H1 (cell line): ENCODE measurements at places on chromosomes 7 and 10.

DNA sequence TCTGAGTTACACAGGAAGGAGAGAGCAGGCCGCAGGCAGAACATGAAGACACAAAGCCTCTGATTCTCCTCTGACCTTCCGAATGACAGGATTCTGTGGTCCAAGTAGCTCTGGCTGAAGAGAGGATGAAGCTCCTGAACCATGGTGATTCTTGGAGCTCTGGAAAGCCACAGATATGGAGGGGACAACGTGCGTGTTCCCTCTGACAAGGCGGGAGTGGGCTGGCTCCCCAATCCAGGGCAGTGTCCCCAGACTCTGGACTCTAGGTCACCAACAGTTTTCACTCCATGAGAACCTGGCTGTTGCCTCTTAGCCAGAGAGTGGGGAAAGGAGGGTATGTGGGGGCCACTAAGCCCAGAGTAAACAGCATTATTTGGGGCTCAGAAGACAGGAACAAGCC lies 7.4 kb upstream of the TRPV6 start:
- peaks cover 2% of the 10 kb centered on the region; the same call in 1 of the 2 replicates for H3K4me1 ChIP-seq
- H3K27ac ChIP-seq = no peak overlapping the region
- no peak overlapping the region for H3K4me3 ChIP-seq
- H3K27me3 ChIP-seq = no peaks in the 10 kb centered on the region
- no peak for DNase-seq
- H3K36me3 ChIP-seq = no peaks in the 10 kb centered on the region

DNA sequence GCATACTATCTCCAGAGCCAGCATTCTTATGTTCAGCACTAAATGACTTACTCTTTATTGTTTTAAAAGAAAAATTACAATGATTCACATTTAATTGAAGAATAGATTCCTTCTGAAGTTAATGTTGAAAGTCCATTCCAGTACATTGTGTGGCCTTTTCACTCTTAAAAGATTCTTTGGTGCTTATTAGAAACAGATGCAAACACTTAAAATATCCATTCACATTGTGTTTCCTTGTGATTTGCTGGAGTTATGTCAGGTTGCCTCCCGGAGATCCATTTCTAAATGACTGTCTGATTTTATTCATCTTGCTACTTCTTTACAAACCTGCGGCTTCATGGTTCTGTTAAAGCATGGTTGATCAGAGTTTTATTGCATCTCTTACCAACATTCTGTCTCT lies 152.8 kb downstream of the FOXP2 start:
- H3K4me1 ChIP-seq = no peaks in the 10 kb centered on the region
- DNase-seq = no peak
- H3K36me3 ChIP-seq = no peaks in the 10 kb centered on the region
- H3K4me3 ChIP-seq = no peak overlapping the region
- no peaks in the 10 kb centered on the region for H3K27me3 ChIP-seq

GRCh38 chr10:33832124-33832787 lies 497.8 kb upstream of the NRP1 start:
- H3K4me1 ChIP-seq = no peaks in the 10 kb centered on the region
- DNase-seq = no peak
- H3K4me3 ChIP-seq = no peak overlapping the region
- no peak overlapping the region for H3K27ac ChIP-seq

DNA sequence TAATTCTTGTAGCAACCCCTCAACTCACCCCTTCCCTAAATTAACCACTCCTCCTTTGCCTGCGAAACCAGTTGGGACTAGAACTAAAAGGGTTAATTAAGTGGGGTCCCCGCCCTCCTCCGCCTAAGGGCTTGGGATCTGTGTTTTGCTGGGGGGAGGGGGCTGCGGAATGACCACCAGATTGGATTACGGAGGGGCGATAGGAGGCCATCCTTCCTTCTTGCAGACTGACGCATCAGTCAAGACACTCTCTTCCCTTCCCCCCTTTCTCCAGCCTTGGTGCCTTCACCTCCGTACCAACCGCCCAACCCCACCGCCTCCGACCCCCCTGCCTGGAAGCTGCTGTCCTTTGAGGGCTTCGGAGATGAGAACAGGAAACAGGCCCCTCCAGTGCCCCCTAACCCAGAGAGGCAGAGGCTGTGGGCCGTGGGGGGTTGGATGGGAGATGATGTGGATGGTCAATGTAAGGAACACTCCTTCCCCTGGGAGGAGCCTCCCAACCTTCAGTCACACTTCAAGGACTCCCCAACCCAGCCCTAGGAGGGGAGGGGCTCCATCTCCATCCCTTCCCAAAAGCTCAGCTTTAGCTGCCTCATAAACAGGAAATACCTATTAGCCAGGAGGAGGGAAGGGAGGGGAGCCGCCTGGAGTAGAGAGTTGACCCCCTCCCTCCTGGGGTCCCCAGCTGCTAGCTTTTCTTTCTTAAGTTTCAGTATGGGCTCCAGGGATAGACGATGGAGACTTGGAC lies 997 bp upstream of the LDB1 start:
- peak overlapping the region; percentile 85 for H3K27ac ChIP-seq
- H3K27me3 ChIP-seq = no peaks in the 10 kb centered on the region
- peak; percentile 89 for DNase-seq
- no peaks in the 10 kb centered on the region for H3K36me3 ChIP-seq
- H3K4me1 ChIP-seq = peaks cover 42% of the 10 kb centered on the region
- H3K4me3 ChIP-seq = peak overlapping the region; percentile 83

GRCh38 chr7:154859747-154860620 lies 142.9 kb downstream of the PAXIP1 start:
- no peak for DNase-seq
- no peaks in the 10 kb centered on the region; the same call in 1 of the 2 replicates for H3K27me3 ChIP-seq
- H3K4me1 ChIP-seq = no peaks in the 10 kb centered on the region
- H3K36me3 ChIP-seq = no peaks in the 10 kb centered on the region

DNA sequence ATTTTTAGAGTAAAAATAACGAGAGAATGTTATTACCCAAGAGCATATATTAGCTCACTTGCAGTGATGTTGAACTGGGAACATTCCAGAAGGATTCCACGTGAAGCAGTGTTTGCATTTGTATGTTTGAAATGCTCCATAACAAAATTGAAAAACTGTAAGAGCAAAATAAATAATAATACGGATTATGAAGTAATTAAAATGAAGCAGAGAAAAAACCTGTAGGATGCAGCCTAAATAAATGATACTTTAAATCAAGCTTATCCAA lies 203.3 kb downstream of the BAMBI start:
- H3K27ac ChIP-seq = no peak overlapping the region
- no peaks in the 10 kb centered on the region for H3K36me3 ChIP-seq
- H3K27me3 ChIP-seq = no peaks in the 10 kb centered on the region
- peaks cover 4% of the 10 kb centered on the region for H3K4me1 ChIP-seq

GRCh38 chr7:150800581-150801241 lies at the start of gene TMEM176A:
TMEM176A (plus strand) TSS chr7:150800769; CDS start chr7:150801551, 782 bp downstream.
- H3K36me3 ChIP-seq = no peaks in the 10 kb centered on the region
- H3K27me3 ChIP-seq = peaks cover 45% of the 10 kb centered on the region
- peaks cover 9% of the 10 kb centered on the region for H3K4me1 ChIP-seq
- peak within 1 kb of the TSS; percentile 66 for H3K4me3 ChIP-seq
- DNase-seq = peak; percentile 64

GRCh38 chr10:69087590-69088470 lies at the start of gene SRGN:
SRGN (plus strand) TSS chr10:69088103; CDS start chr10:69088158, 55 bp downstream.
- H3K27me3 ChIP-seq = no peaks in the 10 kb centered on the region
- DNase-seq = no peak
- peaks cover 4% of the 10 kb centered on the region for H3K4me1 ChIP-seq
- no peaks in the 10 kb centered on the region for H3K36me3 ChIP-seq
- H3K27ac ChIP-seq = no peak within 1 kb of the TSS

DNA sequence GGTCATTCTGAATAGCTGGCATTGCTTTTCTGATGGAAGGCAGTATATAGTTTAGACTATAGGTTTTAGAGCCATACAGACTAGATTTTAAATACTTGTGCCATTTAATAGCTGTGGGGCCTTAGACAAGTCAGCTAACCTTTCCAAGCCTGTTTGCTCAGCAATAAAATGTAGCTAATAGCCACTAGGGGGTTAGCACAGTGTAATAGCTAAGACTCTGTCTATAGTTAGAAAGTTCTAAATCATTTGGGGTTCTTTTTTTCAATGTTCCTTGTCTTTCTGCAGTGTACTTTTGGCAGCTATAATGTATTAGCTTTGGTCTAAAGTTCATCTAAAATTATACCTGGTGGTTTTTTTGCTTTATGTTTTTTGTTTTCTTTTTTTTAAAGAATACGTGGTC lies 7.5 kb upstream of the KIFBP start:
- peaks cover 33% of the 10 kb centered on the region for H3K36me3 ChIP-seq
- H3K4me3 ChIP-seq = no peak overlapping the region
- H3K27ac ChIP-seq = no peak overlapping the region

GRCh38 chr7:17598846-17599245 lies 300.4 kb downstream of the AHR start:
- no peaks in the 10 kb centered on the region for H3K27me3 ChIP-seq
- H3K27ac ChIP-seq = no peak overlapping the region
- no peaks in the 10 kb centered on the region for H3K4me1 ChIP-seq
- H3K4me3 ChIP-seq = no peak overlapping the region

DNA sequence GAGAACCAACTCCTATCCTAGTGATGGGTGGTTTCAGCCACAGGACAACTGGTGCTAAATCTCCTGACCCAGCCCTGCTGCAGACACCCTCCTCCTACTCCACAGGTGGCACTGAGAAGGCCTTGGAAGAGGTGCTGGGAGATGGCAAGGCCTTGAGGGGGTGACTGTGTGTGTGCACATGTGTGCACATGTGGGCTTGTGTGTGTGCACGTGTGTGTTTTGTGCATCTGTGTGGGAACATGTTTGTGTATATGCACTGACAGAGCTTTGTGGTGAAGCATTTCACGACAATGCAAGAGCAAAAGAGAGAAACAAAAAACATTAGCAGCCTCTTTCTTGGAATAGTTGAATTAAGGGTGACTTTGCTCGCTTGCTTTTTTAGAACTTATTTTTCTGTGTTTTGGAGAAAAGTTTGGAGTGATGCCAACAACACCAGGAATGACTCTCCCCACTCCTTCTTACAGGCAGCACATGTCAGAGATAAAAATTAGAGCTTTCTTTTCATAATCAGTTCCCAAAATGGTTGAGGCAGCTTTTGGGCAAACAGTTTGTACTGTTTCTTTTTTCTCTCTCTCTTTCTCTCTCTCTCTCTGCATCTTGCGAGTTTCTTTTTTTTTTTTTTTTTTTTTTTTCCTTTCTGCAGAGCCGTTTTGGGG lies 69.5 kb downstream of the SEC61G start:
- H3K4me3 ChIP-seq = no peak overlapping the region
- no peak for DNase-seq
- H3K27ac ChIP-seq = no peak overlapping the region
- no peaks in the 10 kb centered on the region for H3K4me1 ChIP-seq
- H3K27me3 ChIP-seq = no peaks in the 10 kb centered on the region
- no peaks in the 10 kb centered on the region for H3K36me3 ChIP-seq

DNA sequence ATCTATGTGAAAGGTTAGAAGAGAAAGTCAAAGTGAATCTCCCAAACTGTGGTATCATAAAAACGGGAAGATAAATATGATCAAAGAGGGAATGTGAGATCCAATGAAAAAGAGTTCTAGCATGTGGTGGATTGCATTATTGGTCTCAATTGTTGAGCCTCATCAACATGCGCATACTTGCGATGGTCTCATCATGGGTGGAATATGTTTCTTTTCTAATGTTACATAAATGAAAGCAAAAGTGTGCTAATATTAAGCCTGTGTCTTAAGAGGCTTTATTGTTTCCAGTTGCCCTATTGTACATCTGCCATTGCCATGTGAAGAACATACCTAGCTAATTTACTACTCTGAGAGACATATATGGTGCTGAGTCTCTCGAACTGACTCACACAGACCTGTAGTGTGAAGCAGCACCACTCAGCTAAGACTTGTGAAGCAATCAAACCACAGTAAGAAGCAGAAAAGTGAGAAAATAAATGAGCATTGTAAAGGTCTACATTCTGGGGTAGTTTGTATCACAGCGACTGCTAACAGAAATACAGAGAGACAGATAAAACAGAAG lies 645.5 kb upstream of the PCDH15 start:
- no peaks in the 10 kb centered on the region for H3K36me3 ChIP-seq
- no peak overlapping the region for H3K27ac ChIP-seq
- H3K4me3 ChIP-seq = no peak overlapping the region
- no peak for DNase-seq
- H3K27me3 ChIP-seq = no peaks in the 10 kb centered on the region

DNA sequence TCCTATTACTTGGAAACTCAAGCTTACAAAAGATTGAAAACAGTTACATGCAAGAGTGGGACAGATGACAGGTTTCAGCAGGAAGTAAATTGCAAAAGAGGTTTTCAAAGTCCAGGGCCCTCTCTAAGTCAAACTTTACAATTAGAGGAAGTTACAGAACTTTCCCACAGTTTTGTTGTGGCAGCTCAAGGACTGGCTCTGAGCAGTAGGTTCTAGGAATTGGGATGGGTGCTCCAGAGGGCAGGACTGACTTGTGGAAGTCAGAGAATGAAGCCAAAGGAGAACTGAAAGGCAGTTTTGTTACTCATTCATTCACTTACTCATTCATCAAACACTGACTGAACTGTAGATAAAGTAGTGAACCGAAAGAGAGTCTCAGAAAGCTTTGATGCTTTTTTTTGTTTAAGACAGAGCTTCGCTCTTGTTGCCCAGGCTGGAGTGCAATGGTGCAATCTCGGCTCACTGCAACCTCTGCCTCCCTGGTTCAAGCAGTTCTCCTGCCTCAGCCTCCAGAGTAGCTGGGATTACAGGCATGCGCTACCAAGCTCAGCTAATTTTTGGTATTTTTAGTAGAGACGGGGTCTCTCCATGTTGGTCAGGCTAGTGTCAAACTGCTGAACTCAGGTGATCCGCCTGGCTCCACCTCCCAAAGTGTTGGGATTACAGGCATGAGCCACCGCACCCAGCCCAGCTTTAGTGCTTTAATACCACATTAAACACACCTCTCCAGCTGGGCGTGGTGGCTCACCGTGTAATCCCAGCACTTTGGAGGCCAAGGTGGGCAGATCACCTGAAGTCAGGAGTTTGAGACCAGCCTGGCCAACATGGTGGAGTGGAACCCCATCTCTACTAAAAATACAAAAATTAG lies 66.8 kb upstream of the CCNJ start:
- H3K27me3 ChIP-seq = no peaks in the 10 kb centered on the region
- H3K4me1 ChIP-seq = no peaks in the 10 kb centered on the region
- no peak for DNase-seq
- no peaks in the 10 kb centered on the region for H3K36me3 ChIP-seq

GRCh38 chr7:44228571-44229350 lies 28.0 kb downstream of the YKT6 start:
- DNase-seq = no peak
- H3K36me3 ChIP-seq = no peaks in the 10 kb centered on the region
- no peaks in the 10 kb centered on the region for H3K4me1 ChIP-seq
- H3K27ac ChIP-seq = no peak overlapping the region
- no peak overlapping the region for H3K4me3 ChIP-seq
- no peaks in the 10 kb centered on the region for H3K27me3 ChIP-seq

GRCh38 chr7:44750921-44751571 lies 2.4 kb downstream of the ZMIZ2 start:
- H3K4me3 ChIP-seq = no peak overlapping the region
- no peaks in the 10 kb centered on the region; the same call in 1 of the 2 replicates for H3K27me3 ChIP-seq
- H3K27ac ChIP-seq = no peak overlapping the region
- no peak for DNase-seq
- H3K4me1 ChIP-seq = peaks cover 14% of the 10 kb centered on the region

- no peaks in the 10 kb centered on the region for H3K36me3 ChIP-seq
- no peak overlapping the region for H3K27ac ChIP-seq
- no peaks in the 10 kb centered on the region for H3K27me3 ChIP-seq
- H3K4me1 ChIP-seq = no peaks in the 10 kb centered on the region
- no peak overlapping the region for H3K4me3 ChIP-seq
Observed at GRCh38 chr10:43785252-43785651, 136.6 kb upstream of the ZNF32 start.
